ENCODE measurements at places on chromosomes 6 and 20. TPM values are rescaled to one million over a fixed set of nuclear protein-coding genes. Genes with fewer than 3 reads are reported as not detected.

GRCh38 chr6:37456126-37456525 lies 23.1 kb downstream of the CMTR1 start:
- no peak overlapping the region for H3K27ac ChIP-seq
- H3K36me3 ChIP-seq: peaks cover 38% of the 10 kb centered on the region
- peaks cover 16% of the 10 kb centered on the region for H3K4me1 ChIP-seq
- H3K4me3 ChIP-seq: no peak overlapping the region
- H3K27me3 ChIP-seq: no peaks in the 10 kb centered on the region
- no peak for DNase-seq

DNA sequence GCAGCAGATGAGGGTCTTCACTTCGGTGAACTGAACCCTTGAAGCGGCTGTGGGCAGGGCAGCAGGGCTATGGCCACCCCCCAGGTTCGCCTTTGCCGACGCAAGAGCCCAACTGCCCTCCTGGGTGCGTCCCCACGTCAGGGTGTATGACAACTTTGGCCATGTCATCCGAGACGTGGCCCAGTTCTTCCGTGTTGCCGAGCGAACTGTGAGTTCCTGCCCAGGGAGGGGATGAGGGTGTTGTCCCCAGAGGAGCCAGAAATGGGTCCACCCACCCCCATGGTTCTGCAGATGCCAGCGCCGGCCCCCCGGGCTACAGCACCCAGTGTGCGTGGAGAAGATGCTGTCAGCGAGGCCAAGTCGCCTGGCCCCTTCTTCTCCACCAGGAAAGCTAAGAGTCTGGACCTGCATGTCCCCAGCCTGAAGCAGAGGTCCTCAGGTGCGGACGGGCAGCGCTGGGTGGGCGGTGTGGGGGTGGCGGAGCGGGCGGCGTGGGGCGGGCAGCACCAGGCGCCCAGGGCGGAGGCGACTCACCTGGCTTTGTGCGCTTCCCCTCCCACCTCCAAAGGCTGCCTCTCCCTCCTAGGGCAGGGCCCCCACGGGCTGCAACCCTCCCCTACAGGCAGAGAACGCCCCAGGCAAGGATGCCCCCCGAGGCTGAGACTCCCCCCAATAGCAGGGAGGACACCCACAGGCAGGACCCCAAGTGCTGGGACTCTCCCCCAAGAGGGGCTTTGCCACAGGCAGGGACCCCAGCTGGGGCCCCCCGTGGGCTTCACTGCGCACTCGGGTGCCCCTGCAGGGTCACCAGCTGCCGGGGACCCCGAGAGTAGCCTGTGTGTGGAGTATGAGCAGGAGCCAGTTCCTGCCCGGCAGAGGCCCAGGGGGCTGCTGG lies 6.2 kb upstream of the TNFRSF6B start:
- peaks cover 9% of the 10 kb centered on the region for H3K36me3 ChIP-seq
- no peak overlapping the region for H3K4me3 ChIP-seq
- peaks cover 3% of the 10 kb centered on the region for H3K27me3 ChIP-seq
- no peak for DNase-seq
- H3K27ac ChIP-seq: no peak overlapping the region

GRCh38 chr6:92790381-92790780 lies 629.0 kb downstream of the EPHA7 start:
- H3K4me3 ChIP-seq: no peak overlapping the region
- H3K36me3 ChIP-seq: no peaks in the 10 kb centered on the region
- H3K27ac ChIP-seq: no peak overlapping the region
- DNase-seq: no peak
- H3K27me3 ChIP-seq: no peaks in the 10 kb centered on the region
- H3K4me1 ChIP-seq: no peaks in the 10 kb centered on the region

- H3K4me3 ChIP-seq: no peak overlapping the region
- no peak overlapping the region for H3K27ac ChIP-seq
- H3K4me1 ChIP-seq: peaks cover 3% of the 10 kb centered on the region
- no peaks in the 10 kb centered on the region for H3K36me3 ChIP-seq
- H3K27me3 ChIP-seq: peaks cover 19% of the 10 kb centered on the region
- DNase-seq: no peak
These were observed 51.0 kb downstream of the RPS12 start for GRCh38 chr6:132865364-132865763.

DNA sequence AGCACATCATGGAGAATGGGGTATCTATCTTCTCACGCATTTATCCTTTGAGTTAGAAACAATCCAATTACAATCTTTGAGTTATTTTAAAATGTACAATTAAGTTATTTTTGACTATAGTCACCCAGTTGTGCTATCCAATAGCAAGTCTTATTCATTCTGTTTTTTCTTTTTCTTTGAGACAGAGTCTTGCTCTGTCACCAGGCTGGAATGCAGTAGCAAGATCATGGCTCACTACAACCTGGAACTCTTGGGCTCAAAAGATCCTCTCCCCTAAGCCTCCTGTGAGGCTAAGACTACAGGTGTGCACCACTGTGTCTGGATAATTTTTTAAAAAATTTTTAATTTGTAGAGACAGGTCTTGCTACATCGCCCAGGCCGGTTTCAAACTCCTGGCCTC lies 201.5 kb upstream of the ZNF217 start:
- H3K27me3 ChIP-seq: no peaks in the 10 kb centered on the region
- no peak overlapping the region for H3K4me3 ChIP-seq
- H3K4me1 ChIP-seq: no peaks in the 10 kb centered on the region
- no peak for DNase-seq
- H3K27ac ChIP-seq: no peak overlapping the region
- H3K36me3 ChIP-seq: no peaks in the 10 kb centered on the region

GRCh38 chr20:41848180-41848579 lies 230.0 kb upstream of the CHD6 start:
- no peak for DNase-seq
- H3K4me3 ChIP-seq: no peak overlapping the region
- H3K4me1 ChIP-seq: no peaks in the 10 kb centered on the region
- no peaks in the 10 kb centered on the region for H3K36me3 ChIP-seq
- no peaks in the 10 kb centered on the region for H3K27me3 ChIP-seq
- H3K27ac ChIP-seq: no peak overlapping the region

- no peaks in the 10 kb centered on the region for H3K36me3 ChIP-seq
- H3K4me1 ChIP-seq: no peaks in the 10 kb centered on the region
- H3K27me3 ChIP-seq: peaks cover 3% of the 10 kb centered on the region
- no peak overlapping the region for H3K4me3 ChIP-seq
These were observed 161.5 kb upstream of the THBS2 start for GRCh38 chr6:169415179-169415578.

DNA sequence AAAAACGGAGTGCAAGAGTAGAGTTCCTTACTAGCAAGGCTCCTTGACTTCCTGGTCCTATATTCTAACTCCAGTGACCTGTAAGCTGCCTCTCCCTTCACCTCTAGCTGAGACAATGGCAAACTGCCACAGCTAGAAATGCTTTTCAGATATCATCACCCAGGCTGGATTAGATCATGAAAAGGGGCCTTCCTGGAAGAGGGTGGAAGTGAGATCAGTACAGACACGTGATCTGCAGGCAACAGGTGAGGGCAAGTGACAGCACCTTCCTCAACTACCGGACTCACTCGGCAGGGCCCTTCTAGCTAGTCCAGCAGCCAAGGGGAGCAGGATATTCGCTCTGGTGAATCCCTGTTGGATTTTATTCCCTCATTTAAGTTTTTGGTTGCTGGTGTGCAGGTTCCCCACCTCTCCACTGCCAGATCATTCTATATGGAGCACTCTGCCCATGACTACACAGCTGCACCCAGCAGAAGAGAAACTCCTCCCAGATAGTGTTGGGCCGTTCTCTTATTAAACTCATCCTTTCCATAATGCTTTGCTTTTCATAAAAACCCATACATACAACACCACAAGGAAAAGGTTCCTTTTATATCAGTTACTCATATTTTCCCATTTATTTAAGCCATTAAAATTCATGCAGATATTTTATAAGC lies 26.4 kb upstream of the FAM83C start:
- H3K27ac ChIP-seq: no peak overlapping the region
- DNase-seq: no peak
- H3K4me1 ChIP-seq: peaks cover 32% of the 10 kb centered on the region
- H3K36me3 ChIP-seq: peaks cover 3% of the 10 kb centered on the region
- H3K4me3 ChIP-seq: no peak overlapping the region

- no peak for DNase-seq
- peaks cover 6% of the 10 kb centered on the region for H3K36me3 ChIP-seq
- no peak overlapping the region for H3K27ac ChIP-seq
These were observed 3.1 kb downstream of the GABRR2 start for GRCh38 chr6:89311853-89312531.

GRCh38 chr20:29296256-29297230 lies 1960.9 kb upstream of the DEFB115 start:
- H3K4me3 ChIP-seq: no peak overlapping the region
- H3K4me1 ChIP-seq: no peaks in the 10 kb centered on the region
- no peak overlapping the region for H3K27ac ChIP-seq
- H3K27me3 ChIP-seq: no peaks in the 10 kb centered on the region
- H3K36me3 ChIP-seq: peaks cover 13% of the 10 kb centered on the region

- no peak for DNase-seq
- peak overlapping the region; percentile 7 for H3K27ac ChIP-seq
- no peaks in the 10 kb centered on the region for H3K36me3 ChIP-seq
These were observed 77.9 kb downstream of the MRPL14 start for GRCh38 chr6:44049163-44049988.

GRCh38 chr20:64099880-64100565 lies 7.3 kb downstream of the NPBWR2 start:
- H3K4me3 ChIP-seq: no peak overlapping the region
- peaks cover 23% of the 10 kb centered on the region for H3K27me3 ChIP-seq
- peak overlapping the region; percentile 26 for H3K27ac ChIP-seq
- DNase-seq: no peak
- H3K4me1 ChIP-seq: peaks cover 15% of the 10 kb centered on the region

GRCh38 chr6:167161851-167162467 lies 4.2 kb upstream of the GPR31 start:
- peaks cover 3% of the 10 kb centered on the region for H3K27me3 ChIP-seq
- H3K4me3 ChIP-seq: no peak overlapping the region
- peaks cover 3% of the 10 kb centered on the region for H3K4me1 ChIP-seq
- no peak overlapping the region for H3K27ac ChIP-seq
- H3K36me3 ChIP-seq: no peaks in the 10 kb centered on the region

DNA sequence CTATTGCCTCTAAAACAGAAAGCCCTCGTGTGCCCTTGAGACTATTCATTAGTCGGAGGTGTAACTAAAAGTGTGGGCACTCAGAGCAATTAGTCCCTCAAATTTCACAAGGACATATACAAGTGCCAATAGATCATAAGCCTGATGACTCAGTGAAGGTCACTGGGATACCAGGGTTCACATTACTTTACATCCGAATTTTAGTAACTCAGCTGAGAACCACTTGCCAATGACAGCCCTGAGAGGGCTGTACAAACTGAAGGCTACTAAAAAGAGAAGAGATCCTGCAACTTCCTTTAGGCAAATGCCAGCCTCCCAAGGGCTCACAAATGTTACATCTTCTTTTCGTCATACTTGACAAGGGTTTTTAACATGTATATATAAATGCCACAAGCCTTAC lies 369.6 kb downstream of the TENT5A start:
- H3K27me3 ChIP-seq: no peaks in the 10 kb centered on the region
- H3K27ac ChIP-seq: no peak overlapping the region
- no peak for DNase-seq
- H3K36me3 ChIP-seq: no peaks in the 10 kb centered on the region

DNA sequence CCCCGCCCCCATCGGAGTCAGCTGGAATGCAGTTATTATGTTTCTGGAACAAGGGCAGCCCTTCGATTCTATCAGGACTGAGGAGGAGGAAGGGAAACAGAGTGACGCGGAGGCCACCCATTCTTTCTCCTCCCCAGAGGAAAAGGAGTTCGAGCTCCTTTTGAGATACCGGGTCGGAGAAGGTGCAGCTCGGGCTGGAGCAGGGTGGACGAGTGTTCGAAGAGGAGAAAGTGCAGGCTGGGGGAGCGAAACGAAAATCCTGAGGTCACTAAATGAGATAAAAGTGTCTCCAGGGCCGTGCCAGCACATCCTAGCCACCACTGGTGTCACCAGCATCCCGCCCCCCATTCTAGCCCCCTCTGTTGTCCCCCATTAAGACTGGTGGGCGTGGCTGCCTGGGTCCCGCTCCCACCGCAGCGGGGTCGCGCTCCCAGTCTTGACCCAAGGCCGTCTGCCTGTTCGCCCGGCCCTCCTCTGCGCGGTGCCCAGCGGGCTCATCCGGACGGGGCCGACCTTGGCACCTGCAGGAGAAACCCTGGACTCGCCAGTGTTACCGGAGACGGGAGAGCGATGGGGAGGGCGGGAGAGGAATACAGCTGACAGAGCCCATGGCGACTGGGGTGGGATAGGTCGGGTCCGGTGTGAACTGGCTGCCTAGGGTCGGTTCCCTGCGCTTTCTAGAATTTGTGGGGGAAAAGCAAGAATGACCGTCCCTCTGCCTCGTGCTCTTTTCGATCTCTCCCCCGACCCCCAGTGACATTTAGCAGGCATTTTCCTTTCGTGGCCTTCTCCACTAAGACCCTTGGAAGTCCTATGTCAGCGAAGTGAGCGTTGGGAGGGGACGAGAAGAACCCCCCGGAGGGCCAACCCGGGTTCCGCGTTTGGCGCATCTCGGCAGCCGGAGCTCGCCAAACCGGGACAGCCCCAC lies 16.2 kb downstream of the FOXA2 start:
- no peak for DNase-seq
- H3K27ac ChIP-seq: no peak overlapping the region
- H3K27me3 ChIP-seq: peaks cover 92% of the 10 kb centered on the region
- no peak overlapping the region for H3K4me3 ChIP-seq
- H3K4me1 ChIP-seq: no peaks in the 10 kb centered on the region
- H3K36me3 ChIP-seq: peaks cover 2% of the 10 kb centered on the region

DNA sequence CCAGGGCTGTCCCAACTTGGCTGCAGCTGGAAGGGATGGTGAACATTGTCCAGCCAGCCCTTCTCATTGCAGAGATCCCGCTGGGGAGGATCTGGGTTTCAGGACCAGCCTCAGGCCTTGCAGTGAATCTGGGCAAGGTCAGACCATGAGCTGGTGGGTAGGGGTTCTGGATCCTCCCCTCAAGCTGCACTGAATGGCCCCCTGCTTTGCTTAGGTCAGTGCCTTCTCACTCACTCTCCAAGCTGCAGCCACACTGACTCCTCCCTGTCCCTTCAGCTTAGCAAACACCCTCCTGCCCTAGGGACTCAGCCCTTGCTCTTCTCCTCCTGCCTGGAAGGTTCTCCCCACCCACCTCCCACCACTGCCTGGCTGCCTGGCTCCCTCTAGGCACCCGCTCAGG lies 95.3 kb upstream of the KCNG1 start:
- H3K36me3 ChIP-seq: no peaks in the 10 kb centered on the region
- DNase-seq: no peak
- H3K4me3 ChIP-seq: no peak overlapping the region
- H3K4me1 ChIP-seq: peaks cover 11% of the 10 kb centered on the region
- H3K27me3 ChIP-seq: peaks cover 36% of the 10 kb centered on the region

- H3K27me3 ChIP-seq: no peaks in the 10 kb centered on the region
- DNase-seq: no peak
- H3K4me1 ChIP-seq: no peaks in the 10 kb centered on the region
These were observed 85.6 kb downstream of the POPDC3 start for GRCh38 chr6:105094133-105094640.

- H3K36me3 ChIP-seq: no peaks in the 10 kb centered on the region
- no peak overlapping the region for H3K27ac ChIP-seq
- H3K27me3 ChIP-seq: peaks cover 4% of the 10 kb centered on the region
- H3K4me3 ChIP-seq: no peak overlapping the region
- H3K4me1 ChIP-seq: no peaks in the 10 kb centered on the region
These were observed 73.1 kb downstream of the PTCHD4 start for GRCh38 chr6:48037946-48038345.

The TOX2 gene
- total RNA-seq: 0.52 TPM

The MUCL3 gene
- total RNA-seq: not detected

The ATAT1 gene
- total RNA-seq: 8.6 TPM

The TGM3 gene
- total RNA-seq: not detected
